ENCODE measurements at places on chromosomes 5 and 9.

GRCh38 chr9:110156902-110157301, 51.1 kb downstream of the C9orf152 start:
- DNase-seq: peak; percentile 50

DNA sequence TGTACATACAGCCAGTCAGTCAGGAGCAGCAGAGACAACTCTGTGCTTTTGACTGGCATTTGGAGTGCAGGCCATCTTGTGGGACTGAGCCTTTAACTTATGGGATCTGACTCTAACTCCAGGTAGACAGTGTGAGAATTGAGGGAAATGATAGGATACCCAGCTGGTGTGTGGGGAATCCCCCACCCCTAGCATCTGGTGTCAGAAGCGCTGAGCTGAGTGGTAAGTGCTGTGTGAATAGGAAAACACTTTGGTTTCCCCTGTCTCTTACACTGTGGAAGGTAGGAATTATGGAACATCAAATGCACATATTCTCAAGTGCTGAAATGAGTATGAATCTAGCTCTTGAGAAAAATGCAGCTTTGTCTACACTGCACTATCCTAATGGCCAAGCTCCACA, 43.9 kb downstream of the CCDC125 start:
- no peak for DNase-seq

- DNase-seq: no peak
These were observed 42.1 kb downstream of the CXXC5 start for GRCh38 chr5:139690064-139690802.

DNA sequence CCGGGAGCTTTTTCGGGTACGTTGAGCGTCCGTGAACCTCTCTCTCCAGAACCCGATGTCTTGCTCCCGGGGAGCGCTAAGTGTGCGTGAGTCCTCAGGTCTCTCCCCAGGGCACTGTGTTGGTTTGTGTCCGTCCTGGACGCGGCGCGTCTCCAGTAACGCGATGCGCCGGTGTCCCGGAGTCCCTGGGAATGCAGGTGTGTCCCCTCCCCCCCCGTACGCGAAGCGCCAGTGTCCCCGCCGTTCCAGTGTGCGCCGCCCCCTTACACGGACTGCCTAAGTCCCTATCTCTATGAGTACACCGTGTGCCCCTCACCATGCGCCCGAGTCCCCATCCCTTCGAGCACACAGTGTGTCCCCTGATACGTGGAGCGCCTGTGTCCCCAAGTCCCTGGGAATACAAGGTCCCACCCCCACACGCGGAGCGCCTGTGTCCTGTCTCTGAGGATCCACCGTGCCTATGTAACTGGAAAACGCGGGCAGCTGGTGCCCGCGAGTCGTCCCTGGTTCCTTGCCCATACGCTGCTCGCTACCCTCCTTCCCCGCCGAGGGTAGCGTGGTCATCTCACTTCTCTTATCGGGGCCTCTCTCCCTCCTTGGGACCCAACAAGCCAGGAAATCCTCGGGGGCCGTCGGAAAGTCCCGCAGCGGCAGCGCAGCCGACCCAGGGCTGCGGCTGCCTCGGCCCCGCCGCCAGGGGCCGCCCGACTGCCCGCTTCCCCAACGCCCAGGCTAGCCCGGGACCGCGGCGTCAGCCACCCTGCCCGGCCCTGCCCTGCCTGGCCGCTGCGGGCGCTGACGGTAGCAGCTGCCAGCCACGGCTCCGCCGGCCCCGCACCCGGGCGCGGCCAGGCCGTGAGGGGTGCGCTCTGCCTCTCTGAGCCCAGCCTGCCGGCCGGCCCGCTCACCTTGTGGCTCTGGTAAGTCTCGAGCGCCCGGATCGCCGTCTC, 709 bp downstream of the ELL2 start:
- DNase-seq: no peak

DNA sequence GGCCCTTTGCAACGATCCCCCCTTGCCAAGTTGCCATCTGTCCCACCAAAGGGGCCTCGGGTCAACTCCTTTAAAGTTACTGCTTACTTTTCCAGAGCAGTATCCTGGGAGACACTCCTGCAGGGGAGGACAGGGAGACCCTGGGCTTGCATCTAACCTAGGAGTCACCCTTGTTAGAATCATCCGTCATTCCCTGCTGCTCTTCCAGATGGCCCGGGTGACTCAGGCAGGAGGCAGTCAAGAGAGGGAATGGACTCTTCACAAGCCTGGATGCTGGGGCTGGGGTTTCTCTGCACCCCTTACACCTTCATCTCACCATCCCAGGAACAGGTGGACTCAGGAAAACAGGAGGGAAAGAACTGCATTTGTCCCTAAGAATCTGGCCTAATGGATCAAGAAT, 175.6 kb downstream of the GABBR2 start:
- DNase-seq: no peak

GRCh38 chr5:73763300-73764032, 137.5 kb downstream of the ARHGEF28 start:
- peak; percentile 26 for DNase-seq

DNA sequence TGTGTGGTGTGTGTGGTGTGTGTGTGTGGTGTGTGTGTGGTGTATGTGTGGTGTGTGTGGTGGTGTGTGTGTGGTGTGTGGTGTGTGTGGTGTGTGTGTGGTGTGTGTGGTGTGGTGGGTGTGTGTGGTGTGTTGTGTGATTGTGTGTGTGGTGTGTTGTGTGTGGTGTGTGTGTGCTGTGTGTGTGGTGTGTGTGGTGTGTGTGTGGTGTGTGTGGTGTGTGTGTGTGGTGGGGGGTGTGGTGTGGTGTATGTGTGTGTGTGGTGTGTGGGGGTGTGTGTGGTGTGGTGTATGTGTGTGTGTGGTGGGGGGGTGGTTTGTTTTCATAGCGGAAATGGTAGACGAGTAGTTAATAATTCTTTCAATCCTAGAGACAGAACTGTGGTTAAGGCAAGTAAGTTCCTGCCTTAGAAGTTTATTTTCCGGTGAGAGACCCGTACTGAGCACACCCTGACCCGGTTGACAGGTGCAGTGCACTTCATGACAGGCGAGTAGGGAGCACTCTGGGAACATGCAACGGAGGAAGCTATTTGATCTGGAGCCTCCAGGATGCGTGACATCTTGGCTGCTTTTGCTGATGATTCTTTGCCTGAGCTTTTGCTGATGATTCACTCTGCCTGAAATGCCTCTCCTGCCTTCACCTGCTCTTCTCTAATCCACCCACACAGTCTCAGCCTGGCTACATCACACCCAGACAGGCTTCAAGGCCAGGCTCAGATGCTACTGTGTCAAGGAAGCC, 21.7 kb upstream of the FAT2 start:
- no peak for DNase-seq

Data from AG04449 (cell line).